Forelimb muscle (tissue), 1 donor: ENCODE measurements at places on chromosomes 11 and 22.

GRCh38 chr11:46533396-46534100 lies 60.3 kb downstream of the AMBRA1 start:
- DNase-seq = no peak

DNA sequence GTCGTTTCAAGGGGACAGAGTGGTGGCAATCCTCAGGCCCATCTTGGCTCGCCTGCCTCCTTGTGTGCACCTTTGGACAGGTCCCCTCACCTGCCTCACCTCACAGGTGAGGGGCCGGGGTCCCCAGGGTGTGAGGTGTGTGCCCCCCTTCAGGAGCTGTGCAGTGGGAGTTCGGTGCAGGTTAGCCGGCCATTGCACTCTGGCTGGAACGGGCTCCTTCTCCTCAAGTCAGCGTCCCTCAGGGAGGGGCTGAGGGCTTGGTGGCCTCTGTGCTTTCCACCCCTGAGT lies 269.1 kb downstream of the TBC1D22A start:
- no peak for DNase-seq

GRCh38 chr11:110072930-110073329 lies 20.3 kb upstream of the ZC3H12C start:
- no peak for DNase-seq

- DNase-seq = no peak
These were observed 60.6 kb downstream of the PPP6R2 start for GRCh38 chr22:50403701-50404101.

GRCh38 chr11:19220903-19221724 lies 19.3 kb upstream of the CSRP3 start:
- no peak for DNase-seq

- DNase-seq = no peak
These were observed 833.8 kb downstream of the TBC1D22A start for GRCh38 chr22:47596176-47596690.

GRCh38 chr11:19161651-19162050 lies 40.1 kb downstream of the CSRP3 start:
- no peak for DNase-seq

DNA sequence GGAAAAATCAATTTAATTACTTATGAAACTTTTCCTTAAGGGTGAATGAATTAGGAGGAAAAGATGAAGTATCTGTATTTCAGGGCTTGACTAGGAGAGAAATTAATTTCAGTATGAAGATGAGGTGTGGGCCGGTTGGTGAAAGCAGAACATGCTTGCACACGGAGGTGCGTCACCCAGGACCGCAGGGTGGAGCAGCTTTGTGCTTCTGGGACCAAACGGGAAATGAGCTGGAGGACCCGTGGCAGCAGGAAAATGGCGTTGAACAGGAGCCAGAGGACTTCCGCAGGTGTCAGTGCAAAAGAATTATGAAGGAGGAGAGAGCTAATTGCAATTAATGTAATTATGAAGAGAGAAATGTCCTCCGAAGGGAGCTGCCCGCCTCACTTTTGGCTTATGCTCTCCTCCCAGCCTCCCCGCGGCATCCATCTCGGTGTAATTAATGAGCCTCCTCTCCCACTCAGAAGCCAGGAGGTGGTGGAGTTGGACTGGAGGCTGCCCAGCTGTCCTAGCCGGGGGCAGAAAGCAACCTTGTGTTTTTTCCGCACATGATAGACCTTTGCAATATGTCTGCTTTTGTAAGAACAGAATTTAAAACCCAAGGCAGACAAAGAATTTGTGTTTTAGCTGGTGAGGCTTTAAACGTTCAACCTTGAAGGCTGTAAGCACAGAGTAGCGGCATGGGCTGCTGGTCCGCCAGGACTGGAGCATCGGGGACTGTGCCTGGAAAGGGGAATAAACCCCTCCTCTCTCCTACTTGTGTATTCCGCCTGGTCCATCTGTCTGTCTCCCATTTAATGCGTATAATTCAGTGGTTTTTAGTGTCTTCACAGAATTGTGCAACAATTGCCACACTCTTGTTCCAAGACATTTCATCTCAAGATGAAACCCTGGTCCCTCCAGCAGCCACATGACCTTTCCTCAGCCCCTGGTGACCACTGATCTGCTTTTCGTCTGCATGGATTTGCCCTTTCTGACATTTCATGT lies 180.6 kb downstream of the TBC1D22A start:
- peak; percentile 17 for DNase-seq

GRCh38 chr11:827146-827896 lies 398 bp upstream of the CRACR2B start:
- DNase-seq = no peak

- no peak for DNase-seq
These were observed 426.1 kb upstream of the CADM1 start for GRCh38 chr11:115930291-115930690.

- DNase-seq = no peak
These were observed 37.4 kb downstream of the USP28 start for GRCh38 chr11:113838005-113838404.

DNA sequence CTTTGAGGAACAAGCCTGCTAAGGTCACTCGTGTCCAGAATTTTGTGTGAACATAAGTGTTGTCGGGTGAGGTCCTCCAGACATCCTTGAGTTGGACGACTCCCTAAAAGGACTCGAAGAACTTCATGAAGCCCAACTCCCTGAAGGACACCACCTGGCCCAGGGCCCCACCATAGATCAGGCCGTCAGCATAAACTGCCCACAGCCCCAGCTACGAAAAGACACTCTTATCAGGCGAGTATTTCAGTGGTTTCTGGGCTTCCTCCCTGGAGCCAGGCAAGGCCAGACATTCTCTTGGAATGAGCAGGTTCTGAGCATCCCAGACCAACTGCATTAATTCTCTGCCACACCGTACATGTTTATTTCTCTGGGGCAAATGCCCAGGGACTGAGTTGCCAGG lies 170.1 kb downstream of the IGLL1 start:
- DNase-seq = no peak

DNA sequence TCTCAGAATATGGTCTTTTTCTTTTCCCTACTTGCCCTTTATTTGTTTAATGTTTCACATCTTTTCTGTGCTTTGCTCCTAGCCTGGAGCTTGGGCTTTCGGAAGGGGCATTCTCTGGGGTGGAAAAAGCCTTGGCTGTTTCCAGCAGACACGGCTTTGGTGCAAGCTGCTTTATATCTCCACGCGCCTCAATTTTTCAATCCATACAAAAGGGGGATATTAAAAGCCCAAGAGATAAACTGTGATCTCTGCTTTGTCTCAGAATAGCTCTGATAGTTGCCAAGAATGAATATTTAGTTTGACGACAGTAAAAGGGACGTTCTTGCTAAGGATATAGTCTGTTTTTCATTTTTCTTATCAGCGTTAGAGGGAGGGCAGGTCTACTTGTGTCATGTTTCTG lies 194.0 kb upstream of the KIRREL3 start:
- no peak for DNase-seq

DNA sequence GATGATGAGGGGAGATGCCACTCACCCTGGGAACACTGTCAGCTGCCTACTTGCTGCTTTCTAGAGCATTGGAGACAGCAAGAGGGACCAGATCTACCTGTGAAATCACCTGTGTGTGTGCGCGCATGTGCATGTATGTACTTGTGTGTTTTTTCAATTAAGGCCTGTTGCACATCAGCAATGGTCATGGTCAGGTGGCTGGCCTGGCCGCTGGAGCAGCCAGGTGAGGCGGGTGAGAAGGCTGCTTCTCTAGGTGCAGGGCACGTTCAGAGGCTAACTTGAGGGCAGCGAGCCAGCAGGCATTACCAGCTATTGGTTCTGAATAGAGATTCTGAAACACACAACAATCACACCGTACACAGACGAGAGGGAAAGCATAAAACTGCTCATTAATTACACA lies 65.1 kb downstream of the PARVG start:
- DNase-seq = no peak

GRCh38 chr22:21682385-21683175 lies 16.8 kb downstream of the PPIL2 start:
- no peak for DNase-seq

DNA sequence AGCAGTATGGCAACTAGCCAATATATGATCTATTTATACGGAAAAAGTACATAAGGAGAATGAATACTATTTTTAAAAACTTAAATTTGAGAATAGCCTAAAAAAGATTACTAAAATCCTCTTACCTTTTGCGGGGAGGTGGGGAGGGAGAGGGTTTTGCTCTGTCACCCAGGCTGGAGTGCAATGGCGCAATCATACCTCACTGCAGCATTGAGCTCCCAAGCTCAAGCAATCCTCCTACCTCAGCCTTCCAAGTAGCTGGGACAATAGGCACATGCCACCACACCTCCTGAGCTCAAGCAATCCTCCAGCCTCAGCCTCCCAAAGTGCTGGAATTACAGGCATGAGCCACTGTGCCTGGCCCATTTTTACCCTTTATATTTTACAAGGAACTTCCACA lies 82.0 kb downstream of the TTC28 start:
- no peak for DNase-seq

DNA sequence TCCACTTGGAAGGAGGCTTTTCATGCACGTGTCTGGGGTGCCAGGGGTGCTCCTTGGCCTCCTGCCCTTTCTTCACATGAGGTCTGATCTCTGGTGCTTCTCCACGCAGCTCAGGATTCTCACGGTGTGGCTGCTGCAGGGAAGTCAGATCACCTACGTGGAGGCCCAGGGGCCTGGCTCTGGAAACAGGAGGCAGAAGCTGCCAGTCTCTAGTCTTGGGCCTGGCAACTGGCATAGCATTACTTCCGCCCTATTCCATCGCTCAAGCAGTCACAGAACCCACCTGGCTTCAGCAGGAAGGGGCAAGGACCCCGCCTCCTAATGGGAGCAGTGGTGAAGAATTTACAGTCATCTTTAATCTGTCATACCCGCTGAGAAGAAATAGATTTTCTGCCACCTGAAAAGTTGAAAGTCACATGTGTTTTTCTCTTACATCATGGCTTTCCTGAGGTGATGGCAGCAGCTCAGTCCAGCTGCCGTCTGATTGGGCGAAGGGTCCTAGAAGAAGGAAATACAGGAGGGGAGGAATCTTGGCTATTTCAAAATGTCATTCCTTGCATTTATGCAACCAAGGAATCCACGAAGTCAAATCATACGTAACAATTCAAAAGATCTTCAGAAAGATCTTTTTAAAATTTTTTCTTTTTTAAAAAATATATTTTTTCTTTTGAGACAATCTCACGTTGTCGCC lies 50.1 kb upstream of the DKK3 start:
- no peak for DNase-seq

- DNase-seq = no peak
These were observed 87.9 kb downstream of the OSBP2 start for GRCh38 chr22:30782613-30783012.

GRCh38 chr11:134592391-134592990 lies 180.4 kb upstream of the B3GAT1 start:
- DNase-seq = no peak

DNA sequence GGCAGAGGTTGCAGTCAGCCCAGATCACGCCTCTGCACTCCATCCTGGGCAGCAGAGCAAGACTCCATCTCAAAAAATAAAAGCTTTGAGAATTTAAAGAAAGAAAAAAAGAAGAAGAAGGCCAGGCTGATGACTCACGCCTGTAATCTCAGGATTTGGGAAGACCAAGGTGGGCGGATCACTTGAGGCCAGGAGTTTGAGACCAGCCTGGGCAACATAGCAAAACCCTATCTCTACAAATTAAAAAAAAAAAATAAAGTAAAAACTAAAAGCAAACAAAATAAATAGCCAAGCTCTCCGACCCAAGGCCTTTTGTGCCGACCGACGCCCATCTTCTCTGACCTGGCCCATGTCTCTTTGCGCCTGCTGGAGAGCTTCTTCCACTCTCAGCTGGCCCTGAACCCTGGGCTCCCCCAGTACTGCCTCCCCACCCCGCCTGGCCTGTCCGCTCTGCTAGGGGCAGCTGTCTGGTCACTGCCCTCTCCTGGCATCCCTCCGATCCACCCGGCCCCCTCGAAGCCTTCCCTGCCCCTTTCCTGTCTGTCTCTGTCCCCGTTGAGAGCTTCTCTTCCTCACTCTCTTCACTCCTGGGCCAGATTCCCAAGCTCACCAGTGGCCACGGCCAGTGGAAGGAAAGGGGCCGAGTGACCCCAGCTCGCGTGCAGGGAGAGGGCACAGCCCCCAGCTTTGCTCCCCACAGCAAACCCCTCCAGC lies 4.8 kb upstream of the LSP1 start:
- no peak for DNase-seq

DNA sequence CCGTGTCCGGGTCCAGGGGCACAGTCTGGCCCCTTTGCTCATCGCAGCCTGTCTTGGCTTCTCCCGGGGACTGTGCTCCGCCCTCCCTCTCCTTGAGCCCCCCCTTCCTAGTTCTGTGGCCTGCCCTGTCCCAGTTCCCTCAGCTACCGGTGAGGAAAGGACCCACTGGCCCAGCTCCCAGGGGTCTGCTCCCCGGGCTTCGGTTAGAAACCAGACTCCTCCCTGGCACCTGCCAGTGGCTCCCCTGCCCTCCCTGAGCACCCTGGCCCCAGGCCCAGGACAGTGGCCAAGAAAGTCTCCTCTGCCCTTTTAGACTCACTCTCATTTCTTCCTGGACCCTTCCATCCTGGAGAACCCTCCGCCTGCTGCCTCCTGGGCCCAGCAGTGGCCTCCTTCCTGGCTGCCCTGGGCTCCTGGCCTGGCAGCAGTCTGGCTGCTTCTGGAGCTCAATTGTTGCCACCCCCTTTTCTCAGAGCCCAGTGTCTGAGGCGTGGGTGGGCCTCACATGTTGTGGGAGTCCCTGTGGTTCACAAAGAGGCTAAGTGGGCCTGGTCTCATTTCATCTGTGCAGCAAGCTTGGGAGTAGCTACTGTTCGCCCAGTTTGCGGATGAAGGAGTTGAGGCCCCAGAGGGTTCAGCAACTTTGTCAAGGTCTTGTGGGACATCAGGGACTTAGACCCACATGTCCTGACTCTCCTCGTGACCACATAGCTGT lies 12.6 kb downstream of the PRDM11 start:
- DNase-seq = no peak

DNA sequence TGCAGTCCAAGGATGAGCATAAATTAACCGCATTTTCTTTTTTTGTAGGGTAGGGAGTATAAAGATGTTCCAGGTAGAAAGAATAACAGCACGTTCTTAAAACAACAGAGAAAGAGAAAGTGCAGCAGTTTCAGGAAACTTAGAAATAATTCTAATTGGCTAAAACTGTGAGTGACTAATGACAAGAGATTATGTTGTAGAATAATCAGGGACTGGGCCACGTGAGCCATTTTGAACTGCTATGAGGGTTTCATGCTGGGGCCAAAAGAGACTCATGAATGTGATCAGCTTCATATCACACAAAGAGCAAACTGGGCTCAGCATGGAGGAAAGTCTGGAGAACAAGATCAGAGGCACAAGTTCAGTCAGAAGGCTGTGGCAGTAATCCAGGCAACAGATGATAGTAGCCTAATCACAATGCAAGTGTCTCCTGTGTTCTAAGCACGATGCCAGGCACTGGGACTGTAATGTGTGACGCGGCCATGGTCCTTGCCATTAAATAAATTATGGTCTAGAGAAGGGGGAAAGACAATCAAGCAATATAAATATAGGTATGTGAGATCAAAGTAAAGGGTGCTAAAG lies 17.9 kb downstream of the CWF19L2 start:
- no peak for DNase-seq

GRCh38 chr22:43066844-43067385 lies 22.3 kb downstream of the TTLL1 start:
- no peak for DNase-seq
